ENCODE measurements at places on chromosomes 4 and X.
A peak's percentile ranks its signal among the peaks of the same experiment; 100 is the strongest.

DNA sequence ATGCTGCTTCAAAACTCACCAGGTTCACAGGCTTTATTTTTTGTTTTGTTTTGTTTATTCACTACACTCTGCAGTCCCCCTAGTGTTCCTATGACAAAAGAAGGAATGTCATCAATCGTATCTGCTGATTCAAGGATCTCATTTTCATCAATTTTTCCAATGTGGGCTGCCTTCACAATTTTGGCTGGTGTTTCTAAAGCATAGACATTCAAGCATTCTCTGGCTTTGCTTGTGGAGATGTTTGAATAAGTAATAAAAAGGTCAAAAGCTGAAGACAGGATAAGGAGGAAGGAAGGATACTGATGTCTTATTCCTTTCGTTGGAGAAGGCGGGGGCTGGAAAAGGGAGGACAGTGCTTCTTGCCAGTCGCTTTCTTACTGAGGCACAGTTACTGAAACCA lies 12.2 kb upstream of the KCNIP4 start:
- DNase-seq = no peak

DNA sequence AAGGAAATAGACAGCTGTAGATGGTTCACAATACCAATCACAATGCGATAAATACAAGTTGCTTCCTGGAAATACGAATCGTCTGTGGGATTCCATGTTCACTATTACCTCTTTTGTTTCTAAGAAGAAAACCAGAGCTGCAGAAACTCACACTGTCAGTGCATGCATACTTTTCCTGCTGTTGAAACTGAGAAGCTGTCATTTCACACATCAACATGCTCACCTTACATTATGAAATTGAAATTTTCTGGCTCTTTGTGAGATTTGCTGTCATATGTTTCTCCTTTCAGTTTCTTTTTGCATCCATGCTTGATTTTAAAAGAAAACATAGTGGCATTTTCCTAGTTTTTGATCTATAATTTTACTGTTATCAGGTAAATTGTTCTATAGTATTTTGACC lies 418.3 kb upstream of the HTR2C start:
- DNase-seq = no peak

GRCh38 chr4:145345401-145345800 lies 136.3 kb upstream of the SMAD1 start:
- no peak for DNase-seq

GRCh38 chr4:148068065-148068911 lies 336.4 kb downstream of the ARHGAP10 start:
- DNase-seq = no peak

- DNase-seq = no peak
These were observed 234.0 kb upstream of the BCOR start for GRCh38 chrX:40331762-40332161.

- peak; percentile 35 for DNase-seq
These were observed 44.1 kb downstream of the TIGD4 start for GRCh38 chr4:152735396-152735859.

GRCh38 chr4:10106421-10107039 lies 10.1 kb downstream of the WDR1 start:
- no peak for DNase-seq

DNA sequence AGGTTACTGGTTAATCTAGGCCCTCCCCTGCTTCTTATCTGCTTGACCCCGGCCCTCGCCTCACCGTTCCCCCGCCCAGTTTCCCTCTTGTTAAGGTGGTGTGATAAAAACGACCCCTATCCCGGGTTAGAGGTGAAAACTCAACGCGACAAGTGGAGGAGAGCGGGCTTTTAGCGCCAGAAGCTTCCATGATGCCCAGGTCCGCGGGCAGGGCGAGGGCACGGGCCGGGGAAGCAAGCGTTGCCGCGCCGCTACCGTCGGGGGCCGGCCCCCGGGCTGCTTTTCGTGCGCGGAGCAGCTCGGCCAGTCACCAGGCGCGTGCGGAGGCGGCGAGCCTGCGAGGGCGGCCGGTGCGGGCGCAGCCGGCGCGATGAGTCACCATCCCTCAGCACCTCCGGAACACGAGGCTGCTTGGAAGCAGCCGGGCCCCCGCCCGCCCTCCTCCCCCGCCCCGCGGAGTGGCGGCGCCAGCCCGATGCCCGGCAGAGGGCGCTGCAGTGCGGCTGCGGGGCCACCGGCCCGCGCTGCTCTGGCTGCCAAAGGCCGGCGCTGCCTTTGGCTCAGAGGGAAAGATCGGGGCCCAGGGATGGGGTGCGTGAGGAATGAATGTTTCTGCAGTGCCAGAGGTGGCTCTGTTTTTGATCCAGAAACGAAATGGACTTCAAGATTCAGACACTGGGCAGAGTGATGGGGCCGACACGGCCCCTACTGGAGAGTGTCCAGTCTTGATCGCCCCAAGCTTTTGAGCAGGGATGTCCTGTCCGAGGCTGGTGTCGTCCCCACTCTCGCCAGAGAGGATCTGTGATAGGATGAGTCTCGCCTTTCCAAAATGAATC lies 107.8 kb downstream of the NHSL2 start:
- DNase-seq = peak; percentile 45

GRCh38 chr4:46392421-46392820 lies 2.5 kb upstream of the GABRA2 start:
- no peak for DNase-seq

DNA sequence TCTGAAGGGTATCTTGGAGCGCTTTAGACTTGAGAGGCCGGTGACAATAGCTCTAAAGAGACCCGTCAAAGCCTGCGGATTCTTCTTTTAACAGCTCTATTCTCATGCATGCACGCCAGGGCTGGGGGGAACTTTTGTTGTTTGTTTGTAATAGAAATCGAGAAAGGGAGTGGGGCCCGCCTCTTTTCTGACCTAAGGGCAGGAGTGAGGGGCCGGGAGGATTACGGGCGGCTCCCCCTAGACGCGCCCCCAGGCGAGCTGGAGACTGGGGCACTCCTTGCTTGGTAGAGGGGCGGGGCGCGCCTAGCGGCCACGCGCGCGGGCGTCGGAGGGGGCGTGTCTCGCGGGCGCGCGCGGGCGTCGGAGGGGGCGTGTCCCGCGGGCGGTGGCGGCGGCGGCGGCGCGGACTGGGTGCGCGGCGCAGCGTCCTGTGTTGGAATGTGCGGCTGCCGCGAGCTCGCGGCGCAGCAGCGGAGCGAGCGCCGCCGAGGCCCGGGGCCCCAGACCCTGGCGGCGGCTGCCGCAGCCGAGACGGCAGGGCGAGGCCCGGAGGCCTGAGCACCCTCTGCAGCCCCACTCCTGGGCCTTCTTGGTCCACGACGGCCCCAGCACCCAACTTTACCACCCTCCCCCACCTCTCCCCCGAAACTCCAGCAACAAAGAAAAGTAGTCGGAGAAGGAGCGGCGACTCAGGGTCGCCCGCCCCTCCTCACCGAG lies at the start of gene REST:
Gene REST, plus strand, starts transcription at position 412 of the 717 bp plus-strand sequence. CDS start 2,739 bp downstream, outside the sequence.
- peak; percentile 42 for DNase-seq

- no peak for DNase-seq
These were observed 91.2 kb upstream of the SORBS2 start for GRCh38 chr4:185903205-185903604.

GRCh38 chr4:55604996-55605395 lies 13.0 kb upstream of the PDCL2 start:
- DNase-seq = no peak

- no peak for DNase-seq
These were observed 326.1 kb downstream of the SH3BGRL start for GRCh38 chrX:81527881-81528440.

GRCh38 chr4:182547435-182547834 lies 304.2 kb downstream of the TENM3 start:
- DNase-seq = no peak

GRCh38 chr4:9936129-9936644 lies 85.1 kb downstream of the SLC2A9 start:
- DNase-seq = no peak

DNA sequence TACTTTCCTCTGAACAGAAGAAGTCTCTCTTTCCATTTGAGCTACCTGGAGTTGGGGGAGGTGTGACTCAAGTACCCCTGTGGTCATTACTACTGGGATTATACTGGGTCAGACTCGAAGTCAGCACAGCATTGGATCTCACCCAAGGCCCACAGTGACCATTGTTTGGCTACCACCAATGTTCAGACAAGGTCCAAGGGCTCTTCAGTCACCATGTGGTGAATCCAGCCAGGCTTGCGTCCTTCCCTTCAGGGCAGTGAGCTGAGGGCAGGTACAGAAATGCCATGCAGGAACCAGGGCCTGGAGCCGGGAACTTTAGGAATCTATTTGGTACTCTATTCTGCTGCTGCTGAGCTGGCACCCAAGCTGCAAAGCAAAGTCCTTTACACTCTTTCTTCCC lies 5.5 kb upstream of the SLC4A4 start:
- DNase-seq = no peak

DNA sequence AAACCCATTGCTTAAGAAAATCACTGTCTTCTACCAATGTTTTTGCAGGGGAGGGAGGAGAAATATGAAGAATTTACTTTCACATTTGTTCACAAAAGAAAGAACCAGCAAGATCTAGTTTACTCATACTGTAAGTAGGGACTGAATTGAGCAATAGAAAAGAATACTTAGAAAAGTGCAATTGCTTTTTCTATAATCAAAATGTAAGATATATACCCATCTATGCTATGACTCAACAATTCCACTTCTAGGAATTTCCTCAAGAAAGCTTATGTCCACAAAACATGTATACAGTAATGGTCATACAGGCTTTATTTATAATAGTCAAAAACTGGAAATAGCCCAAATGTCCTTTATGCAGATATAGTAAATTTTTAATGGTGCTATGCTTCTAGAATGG lies 196.4 kb downstream of the LRBA start:
- no peak for DNase-seq

- no peak for DNase-seq
These were observed 18.7 kb upstream of the RBMX start for GRCh38 chrX:136899221-136899620.
